Neural progenitor cell (in vitro differentiated cells): ENCODE measurements at places on chromosomes 5 and 9.

DNA sequence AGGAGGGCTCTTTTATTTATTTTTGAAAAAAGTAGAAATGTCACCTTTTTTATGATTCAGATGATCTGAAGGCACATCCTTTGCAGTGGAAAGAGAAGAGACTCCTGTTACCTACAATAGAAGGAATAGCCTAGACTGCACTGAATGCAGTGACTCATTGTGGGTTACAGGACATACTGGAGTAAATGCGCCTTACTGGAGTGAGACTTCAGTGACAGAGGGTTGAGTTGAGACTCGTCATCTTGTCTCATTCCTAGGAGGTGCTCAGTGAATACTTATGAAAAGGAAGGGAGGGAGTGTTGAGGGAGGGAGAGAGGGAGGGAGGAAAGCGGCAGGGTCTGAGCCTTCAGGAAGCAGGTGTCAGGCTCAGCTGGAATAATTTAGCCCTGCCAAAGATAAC is 25.2 kb downstream of the ANKRA2 start:
- DNase-seq = no peak

GRCh38 chr5:22693121-22693520 is 160.0 kb downstream of the CDH12 start:
- DNase-seq = no peak

GRCh38 chr5:138705007-138705406 is 48.2 kb upstream of the CTNNA1 start:
- no peak for DNase-seq

DNA sequence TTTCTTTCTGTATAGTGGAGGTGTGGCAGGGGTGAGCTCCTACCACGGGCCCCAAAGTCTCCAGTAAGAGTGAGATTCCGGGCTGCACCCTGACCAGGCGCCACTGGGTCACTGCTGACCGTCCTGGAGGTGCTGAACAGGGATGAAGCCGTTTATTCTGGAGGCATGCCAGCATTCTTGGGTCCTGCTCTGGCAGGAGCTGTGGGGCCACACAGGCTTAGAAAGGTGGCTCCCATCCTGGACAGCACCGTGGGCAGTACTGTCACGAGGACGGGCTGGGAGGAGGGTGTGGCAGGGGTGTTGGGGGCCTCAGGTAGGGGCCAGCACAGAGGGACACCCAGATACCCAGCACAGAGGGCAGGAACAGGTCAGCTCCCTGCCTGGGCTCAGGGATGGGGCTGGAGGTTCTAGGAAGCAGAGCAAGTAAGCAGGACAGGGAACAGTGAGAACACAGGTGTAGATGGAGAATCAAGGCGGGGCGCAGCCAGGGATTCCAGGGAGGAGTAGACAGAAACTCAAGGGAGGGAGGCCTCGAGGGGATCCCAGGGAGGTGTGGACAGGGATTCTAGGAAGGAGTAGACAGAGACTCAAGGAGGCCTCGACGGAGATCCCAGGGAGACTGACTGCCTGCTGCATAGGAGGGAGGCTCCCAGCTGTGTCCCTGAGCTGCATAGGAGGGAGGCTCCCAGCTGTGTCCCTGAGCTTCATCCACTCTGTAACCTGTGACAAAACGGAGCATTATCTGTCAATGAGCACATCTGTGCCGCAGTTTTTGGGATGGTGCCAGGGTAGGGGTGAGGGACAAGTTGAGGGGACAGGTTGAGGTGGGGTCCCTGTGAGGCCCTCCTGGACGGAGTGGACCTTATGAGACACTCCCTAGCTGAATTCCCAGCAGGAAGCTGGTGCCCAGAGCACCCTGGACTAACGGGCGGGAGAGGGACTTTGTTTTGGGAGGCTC is 1.1 kb upstream of the PLEKHG4B start:
- DNase-seq = no peak
